ENCODE measurements at places on chromosomes 4 and X.

GRCh38 chrX:154731184-154731583 lies 19.7 kb downstream of the GAB3 start:
- DNase-seq = no peak

GRCh38 chrX:153992180-153992579 lies 19.6 kb downstream of the TMEM187 start:
- no peak for DNase-seq

GRCh38 chr4:188336891-188337290 lies 197.7 kb downstream of the TRIML1 start:
- no peak for DNase-seq

- no peak for DNase-seq
These were observed 42.0 kb downstream of the ANXA5 start for GRCh38 chr4:121654738-121655137.

DNA sequence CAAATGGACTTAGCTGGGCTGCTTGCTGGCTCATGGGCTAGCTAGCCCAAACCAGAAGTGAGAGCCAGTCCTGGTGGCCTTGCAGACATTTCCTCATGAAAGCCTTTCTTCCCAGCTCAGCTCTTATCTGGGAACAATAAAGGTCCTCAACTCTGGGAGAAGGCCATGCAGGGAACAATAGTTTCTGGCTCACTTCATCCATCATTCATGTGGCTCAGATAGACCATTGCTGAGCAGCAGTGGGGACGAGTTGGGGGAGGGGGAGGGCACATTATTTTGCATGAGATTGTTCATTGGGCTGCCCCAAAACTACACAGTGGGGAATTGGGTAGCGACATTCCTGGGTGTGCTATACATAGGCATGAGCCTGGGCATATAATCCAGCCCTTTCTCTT lies 47.6 kb downstream of the NHSL2 start:
- DNase-seq = no peak

Data from SW 1271 (cell line).